ENCODE measurements at places on chromosomes 1 and 21.

DNA sequence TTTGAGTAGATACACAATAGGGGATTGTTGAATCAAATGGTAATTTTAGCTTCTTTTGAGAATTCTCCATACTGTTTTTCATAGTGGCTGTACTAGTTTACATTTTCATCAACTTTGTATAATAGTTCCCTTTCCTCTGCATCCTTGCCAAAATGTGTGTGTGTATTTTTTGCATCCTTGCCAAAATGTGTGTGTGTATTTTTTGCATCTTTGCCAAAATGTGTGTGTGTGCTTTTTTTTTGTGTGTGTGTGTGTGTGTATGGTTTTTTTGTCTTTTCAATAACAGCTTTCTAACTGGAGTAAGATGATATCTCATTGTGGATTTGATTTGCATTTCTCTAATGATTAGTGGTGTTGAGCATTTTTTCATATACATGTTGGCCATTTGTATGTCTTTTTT is 105.4 kb downstream of the ATP6V1G3 start:
- no peak for DNase-seq

GRCh38 chr21:37449302-37449937 is 82.8 kb downstream of the DYRK1A start:
- no peak for DNase-seq

DNA sequence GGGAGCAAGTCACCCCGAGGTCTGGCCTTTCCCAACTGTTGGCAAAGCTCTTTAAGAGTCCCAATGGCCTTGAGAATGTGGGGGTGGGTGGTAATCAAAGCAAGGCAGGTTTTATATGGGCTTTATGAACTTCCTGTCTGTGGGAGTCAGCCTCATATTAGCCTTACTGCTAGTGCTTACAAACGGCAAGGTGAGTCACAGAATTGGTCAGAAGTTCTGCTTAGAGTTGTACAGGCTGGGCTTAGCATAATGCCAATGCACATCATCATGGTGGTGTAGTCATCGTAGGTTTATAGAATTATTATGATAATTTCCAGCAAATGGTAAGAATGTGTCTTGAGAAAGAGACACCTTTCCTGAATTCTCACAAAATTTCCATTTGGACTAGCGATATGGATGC is 192.7 kb upstream of the KIAA0040 start:
- DNase-seq = no peak

DNA sequence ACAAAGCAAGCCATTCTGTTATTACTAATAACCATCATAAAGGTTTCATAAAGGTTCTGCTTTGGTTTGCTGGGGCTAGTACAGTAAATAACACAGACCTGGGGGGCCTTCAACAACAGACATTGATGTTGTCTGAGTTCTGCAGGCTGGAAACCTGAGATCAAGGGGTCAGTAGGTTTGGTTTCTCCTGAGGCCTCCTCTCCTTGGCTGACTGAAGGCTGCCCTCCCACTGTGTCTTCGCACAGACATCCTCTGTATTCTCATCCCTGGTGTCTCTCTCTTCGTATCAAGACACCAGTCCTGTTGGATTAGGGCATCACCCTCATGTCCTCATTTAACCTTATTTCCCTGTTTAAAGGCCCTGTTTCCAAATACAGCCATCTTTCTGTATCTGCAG is 37.3 kb downstream of the HUNK start:
- DNase-seq = no peak

- no peak for DNase-seq
Measured at GRCh38 chr1:109252893-109253802, 3.8 kb downstream of the CELSR2 start.

- DNase-seq = no peak
Measured at GRCh38 chr1:8625981-8626898, 191.2 kb downstream of the RERE start.

DNA sequence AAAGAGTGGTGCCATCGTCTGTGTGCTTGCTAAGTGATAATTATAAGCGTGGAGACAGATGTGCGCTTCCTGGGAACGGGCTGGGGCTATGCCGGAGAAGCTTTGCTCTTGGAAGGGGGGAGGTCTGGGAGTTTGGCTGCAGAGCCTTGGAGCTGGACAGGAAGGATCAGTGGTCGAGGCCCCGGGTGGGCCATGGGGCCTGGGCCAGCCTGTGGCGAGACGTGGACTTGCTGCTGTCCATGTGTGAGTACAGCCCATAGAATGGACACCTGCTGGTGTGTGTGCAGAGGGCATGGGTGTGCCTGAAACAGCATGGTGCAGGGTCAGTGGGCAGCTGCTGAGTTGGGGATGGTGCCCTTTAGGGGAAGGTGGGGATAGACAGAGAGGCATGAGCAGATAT is 121.3 kb downstream of the PCBP3 start:
- DNase-seq = no peak

- DNase-seq = no peak
Measured at GRCh38 chr1:175145899-175146528, 46.6 kb downstream of the KIAA0040 start.
